ENCODE measurements at places on chromosomes 2 and 18. TPM values are rescaled to one million over a fixed set of nuclear protein-coding genes. Genes with fewer than 3 reads are reported as not detected.

The ERBB4 gene
- not detected for total RNA-seq

The SERPINB11 gene
- total RNA-seq = not detected

The VPS4B gene
- total RNA-seq = 72.8 TPM

The RBM43 gene
- 13.0 TPM for total RNA-seq

The RAPH1 gene
- total RNA-seq = 0.74 TPM

The RAPGEF4 gene
- 1.1 TPM for total RNA-seq

The PREPL gene
- 30.6 TPM for total RNA-seq

The CCDC141 gene
- 15.0 TPM for total RNA-seq

The ASAP2 gene
- total RNA-seq = not detected

Data from activated naive CD8-positive, alpha-beta T cell treated with anti-CD3 and anti-CD28 coated beads, Interleukin-2, amount 10 ng/mL, durations not matched to agents 7 days and 5 days (primary cell).